ENCODE measurements at places on chromosomes 6 and 20.

DNA sequence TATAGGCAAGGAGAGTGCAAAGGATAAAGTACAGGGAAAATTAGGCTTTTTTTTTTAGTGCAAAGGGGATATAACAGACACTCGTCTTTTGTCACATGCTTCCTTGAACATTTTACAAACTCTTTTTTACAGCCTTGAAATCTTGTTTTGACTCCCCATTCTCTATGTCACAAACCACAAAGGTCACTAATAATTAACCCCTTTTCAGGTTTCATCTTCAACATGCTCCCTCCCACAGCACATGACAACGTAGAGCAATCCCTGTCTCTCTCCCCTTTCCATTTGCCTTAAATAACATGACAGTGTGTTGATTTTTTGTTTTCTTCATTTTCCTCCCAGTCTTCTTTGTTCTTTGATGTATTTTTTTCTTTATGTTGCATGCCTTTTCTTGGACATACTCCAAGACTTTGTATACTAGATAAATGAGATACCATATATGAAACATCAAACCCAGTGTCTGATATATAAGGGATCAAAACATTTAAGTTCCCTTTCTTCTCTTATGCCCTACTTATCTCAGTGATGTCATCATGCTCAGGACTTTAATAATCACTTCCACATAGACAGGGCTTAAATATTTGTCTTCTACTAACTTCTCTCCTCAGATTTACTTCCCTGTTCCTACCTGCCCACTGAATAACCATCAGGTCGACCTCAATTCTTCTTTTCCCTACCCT, 378.7 kb upstream of the HSF2 start:
- no peak for DNase-seq

DNA sequence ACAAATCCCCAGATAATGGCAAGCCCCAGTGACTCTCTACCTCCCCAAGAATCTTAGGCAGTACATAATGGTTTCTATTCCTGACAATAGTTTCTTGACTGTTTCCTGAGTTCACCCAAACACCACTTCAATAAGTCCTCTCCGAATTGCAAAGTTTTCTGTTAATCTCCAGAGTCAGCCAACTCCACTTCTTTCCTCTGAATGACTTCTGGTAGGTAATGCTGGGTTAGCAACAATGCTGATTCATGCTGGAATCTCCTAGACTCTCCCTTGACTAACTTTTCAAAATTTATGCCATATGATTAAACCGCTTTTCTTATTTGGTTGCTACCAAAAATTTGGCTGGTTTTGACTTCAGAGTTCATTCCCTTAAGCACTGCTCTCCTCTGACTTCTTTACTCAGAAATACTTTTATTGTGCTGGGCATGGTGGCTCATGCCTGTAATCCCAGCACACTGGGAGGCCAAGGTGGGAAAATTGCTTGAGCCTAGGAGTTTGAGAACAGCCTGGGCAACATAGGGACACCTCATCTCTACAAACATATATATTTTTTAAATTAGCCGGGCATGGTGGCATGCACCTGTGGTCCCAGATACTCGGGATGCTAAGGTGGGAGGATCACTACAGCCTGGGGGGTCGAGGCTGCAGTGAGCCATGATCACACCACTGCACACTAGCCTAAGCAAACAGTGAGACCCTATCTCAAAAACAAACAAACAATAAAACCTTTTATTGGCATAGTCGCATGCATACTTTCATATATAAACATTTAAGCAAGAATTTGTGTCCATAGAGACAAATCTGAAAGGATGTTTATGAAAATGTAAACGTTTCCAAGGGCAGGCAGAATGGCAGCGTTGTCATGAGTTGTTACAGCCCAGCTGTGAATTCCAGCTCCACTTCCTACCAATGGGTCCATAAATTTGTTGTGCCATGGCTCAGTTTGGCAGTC, 249.3 kb upstream of the PLN start:
- DNase-seq: peak; percentile 16

- DNase-seq: no peak
Observed at GRCh38 chr20:56634307-56634706, 5.2 kb downstream of the TFAP2C start.

- no peak for DNase-seq
Observed at GRCh38 chr6:137227871-137228302, 8.7 kb upstream of the IFNGR1 start.

DNA sequence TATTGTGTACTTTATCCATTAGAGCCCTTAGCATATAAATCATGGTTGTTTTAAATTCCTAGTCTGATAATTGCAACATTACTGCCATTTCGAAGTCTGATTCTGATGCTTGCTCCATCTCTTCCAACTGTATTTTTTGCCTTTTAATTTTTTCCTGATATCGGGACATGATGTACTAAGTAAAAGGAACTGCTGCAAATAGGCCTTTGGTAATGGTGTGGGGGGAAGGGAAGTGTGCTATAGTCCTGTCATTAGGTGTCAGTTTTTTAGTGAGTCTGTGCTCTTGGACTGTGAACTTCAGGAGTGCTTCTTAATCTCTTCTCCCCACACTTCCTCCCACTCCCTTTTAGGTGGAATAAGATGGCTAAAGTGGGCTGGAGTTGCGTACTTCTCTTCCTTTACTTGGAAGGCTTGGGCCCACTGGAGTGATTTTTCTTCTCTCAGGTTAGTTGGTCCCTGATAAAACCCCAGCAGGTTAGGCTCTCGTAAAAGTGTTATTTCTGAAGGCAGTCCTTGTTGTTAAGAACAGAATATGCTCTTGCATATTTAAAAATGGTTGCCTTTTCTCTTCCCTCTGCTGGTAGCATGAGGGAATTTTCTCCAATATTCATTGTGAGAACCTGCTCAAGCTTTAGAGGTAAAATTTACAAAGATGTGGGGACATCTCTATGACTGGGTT, 18.1 kb downstream of the STXBP5 start:
- DNase-seq: peak; percentile 25

DNA sequence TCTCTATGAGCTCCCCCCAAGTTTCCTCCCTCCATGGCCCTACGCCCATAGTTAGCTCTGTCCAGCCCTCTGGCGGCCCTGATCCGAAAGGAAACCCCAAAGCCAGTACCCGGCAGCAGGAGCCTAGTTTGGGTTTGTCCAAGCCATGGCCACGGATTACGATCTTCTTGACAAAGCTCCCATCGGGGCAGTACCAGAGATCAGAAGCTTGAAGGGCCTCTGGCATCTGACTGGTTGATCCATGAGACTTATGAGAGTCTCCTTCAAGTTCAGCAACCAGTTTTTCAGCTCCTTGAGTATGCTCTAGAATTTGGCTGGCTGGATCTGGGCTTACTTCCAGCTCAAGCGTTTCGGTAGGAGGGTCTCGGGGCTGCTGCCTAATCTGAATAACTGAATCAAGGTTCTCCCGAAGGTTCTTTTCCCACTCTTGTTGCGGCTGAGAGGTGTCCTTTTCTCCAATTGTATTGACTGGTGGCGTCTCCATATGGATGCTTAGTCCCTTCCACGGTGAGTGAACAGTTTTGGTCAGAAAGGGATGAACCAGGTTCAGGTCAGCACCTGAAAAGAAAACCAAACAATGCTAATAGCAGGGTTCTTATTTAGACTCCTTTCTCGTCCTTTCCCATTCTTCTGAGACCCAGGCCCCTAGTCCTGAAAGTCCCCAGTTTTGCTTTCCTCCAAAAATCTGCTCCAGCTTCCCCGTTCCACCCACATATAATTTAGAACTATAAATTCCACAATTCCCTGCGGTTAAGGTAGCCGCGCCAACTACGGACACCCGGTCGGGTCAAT, 595 bp downstream of the FKBPL start:
- no peak for DNase-seq

- DNase-seq: peak; percentile 12
Observed at GRCh38 chr6:165616116-165616515, 46.9 kb downstream of the PDE10A start.

- no peak for DNase-seq
Observed at GRCh38 chr6:94245395-94245794, 826.0 kb upstream of the EPHA7 start.

- DNase-seq: peak; percentile 47
Observed at GRCh38 chr6:85865420-85866369, 223.0 kb upstream of the SYNCRIP start.

DNA sequence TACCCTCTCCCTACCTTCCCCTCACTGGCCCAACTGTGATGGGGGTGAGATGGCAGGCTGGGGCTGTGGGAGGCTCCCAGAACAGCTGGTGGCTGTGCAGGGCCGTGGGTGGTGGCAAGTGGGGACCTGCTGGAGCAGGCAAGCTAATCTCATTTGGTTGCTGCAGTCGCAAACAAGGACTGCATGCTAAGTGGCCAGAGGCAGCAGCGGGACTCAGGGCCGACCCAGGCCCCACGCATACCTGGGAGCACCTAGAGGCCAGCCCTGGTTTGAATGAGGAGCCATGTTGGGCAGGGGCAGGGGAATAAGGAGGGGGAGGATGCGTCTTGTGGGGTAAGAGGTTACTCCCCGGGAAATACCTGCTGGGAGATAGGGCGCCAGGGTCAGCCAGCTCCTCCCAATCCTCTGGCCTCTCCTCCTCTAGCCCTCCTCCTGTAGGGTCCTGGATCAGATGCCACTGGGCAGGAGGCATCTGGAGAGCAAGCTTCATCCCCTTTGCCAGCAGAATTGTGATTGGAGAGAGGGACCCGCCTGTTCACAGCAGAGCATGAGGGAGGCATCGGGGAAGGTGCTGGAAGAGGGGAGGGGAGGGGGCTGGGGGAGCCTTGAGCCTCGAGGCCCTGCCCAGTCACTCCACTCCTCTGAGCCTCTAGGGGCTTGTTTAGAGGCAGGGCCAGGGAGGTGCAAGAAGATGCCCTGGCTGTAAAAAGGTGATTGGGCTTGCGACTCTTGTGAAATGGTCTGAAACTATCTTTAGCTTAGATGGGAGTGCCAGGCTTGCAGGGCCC, 24.3 kb upstream of the CDH22 start:
- DNase-seq: no peak

- peak; percentile 19 for DNase-seq
Observed at GRCh38 chr20:19828232-19828631, 70.2 kb downstream of the RIN2 start.

DNA sequence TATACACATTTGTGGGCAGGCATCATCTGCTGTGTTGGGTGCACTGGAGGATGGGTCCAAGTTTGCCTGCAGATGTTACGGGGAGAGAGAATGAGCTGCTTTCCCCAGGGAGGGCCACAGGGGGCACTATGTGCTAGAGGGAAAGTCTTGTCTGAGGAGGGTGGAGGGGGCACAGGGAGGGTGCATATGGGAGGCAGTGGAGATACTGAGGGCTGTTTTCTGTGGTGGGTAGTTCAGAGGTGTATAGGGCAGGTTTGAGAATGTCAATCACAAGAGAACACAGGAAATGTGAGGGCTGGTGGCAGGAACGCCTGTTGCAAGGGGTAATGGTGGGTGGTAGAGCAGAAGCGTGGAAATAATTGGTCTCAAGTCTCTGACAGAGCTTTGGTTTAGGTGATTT, 7.7 kb upstream of the PTPRA start:
- DNase-seq: no peak

- no peak for DNase-seq
Observed at GRCh38 chr6:43806043-43806757, 36.2 kb downstream of the VEGFA start.

GRCh38 chr6:4351520-4352321, 216.3 kb upstream of the ECI2 start:
- peak; percentile 97 for DNase-seq

- DNase-seq: no peak
Observed at GRCh38 chr20:38144598-38144973, 20.5 kb downstream of the TGM2 start.

GRCh38 chr6:36766399-36766945, 68.8 kb downstream of the RAB44 start:
- DNase-seq: no peak

DNA sequence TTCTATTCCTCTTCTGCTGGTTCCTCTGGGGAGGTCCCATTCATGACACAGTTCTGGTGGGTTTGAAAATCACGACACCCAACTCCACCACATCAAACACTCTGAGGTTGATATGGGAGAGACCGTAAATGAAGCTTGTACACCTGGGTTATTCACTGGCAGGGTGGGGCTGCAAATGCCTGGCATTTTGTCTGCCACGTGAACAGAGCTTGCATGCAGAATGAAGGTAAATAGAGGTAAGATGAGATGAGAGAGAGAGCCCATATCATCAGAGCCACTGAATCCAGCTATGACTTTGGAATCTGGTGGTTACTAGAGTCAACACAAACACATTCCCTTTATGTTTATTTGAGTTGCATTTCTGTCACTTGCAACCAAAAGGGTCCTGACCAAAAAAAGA, 97.4 kb downstream of the BANF2 start:
- DNase-seq: no peak

DNA sequence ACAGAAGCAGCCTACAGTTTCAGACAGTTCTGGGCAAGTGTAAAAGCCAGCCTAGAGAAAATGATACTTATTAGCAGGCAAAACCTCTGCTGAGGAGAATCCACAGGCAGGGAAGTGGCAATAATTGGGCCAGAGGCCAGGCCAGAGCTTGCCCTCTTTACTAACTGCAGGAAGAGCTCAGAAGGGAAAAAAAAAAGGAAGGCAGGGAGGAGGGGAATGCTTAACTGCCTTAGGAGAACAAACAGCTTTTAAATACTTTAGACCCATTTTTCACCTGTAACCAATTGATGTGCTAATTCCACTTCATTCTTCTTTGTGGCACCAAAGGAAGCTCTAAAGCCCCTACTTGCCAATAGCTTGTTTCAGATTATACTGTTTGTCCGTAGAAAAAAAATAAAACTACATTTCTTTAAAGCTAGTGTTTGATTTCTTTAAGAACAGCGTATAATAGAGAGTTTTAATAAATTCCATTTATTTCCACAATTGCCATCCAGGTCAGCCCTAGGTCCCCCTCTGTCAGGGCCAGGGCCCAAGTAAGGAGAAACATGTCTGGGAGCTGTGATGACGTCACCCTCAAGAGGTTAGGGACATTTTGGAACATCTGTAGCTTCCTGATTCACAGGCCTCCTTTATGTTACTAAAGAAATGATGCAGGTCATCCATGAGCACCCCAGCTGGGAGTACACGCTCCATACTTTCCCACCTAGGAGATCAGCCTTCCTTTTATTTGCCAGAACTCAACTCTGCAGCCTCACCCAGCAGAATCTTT, 384.3 kb downstream of the CDC5L start:
- no peak for DNase-seq

GRCh38 chr6:111777357-111777756, 95.9 kb downstream of the FYN start:
- peak; percentile 31 for DNase-seq

- peak; percentile 75 for DNase-seq
Observed at GRCh38 chr20:51650685-51651134, 108.2 kb upstream of the NFATC2 start.

DNA sequence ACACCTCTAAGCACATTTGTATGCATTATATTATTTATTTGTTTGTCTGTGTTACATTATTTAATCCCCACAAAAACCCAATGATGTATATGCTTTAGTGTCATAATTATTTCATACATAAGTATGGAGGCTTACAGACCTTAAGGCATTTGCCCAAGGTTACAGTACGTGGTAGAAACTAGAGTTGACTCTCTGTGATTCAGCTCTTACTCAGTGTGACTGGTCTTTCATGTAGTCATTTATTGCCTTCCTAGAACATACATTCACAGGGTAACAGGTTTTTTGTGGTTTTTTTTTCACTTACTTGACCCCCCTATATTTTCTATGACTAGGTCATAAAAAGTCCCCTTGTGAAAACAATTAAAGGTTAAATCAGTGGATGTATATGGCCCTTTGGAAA, 566.8 kb downstream of the TFAP2A start:
- DNase-seq: no peak

GRCh38 chr20:32577657-32578056, 7.5 kb downstream of the NOL4L start:
- DNase-seq: no peak

Measured in fibroblast of skin of abdomen (primary cell).